C1 segment of cervical spinal cord (tissue), 14 donors: ENCODE measurements at places on chromosomes 1 and 21.

DNA sequence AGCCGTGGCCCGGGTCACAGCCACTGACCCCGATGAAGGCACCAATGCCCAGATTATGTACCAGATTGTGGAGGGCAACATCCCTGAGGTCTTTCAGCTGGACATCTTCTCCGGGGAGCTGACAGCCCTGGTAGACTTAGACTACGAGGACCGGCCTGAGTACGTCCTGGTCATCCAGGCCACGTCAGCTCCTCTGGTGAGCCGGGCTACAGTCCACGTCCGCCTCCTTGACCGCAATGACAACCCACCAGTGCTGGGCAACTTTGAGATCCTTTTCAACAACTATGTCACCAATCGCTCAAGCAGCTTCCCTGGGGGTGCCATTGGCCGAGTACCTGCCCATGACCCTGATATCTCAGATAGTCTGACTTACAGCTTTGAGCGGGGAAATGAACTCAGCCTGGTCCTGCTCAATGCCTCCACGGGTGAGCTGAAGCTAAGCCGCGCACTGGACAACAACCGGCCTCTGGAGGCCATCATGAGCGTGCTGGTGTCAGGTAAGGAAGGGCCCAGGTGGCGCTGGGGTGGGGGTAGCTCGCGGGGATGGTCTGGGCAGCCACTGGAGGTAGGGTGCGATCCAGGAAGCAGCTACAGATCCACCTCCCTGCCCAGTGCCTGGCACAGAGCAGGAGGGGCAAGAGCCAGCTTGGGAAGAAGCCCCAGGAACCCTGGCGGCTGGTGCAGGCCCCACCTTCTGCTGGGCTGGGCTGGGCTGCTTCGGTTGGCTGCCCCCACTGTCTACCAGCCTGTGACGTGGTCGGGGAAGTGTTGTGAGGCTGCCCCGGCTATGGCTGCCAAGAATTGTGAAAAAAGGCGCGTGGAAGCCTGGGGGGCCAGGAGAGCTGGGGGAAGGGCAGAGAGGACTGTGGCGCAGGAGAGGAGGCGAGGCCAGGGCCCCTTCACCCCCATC lies 3.8 kb downstream of the CELSR2 start:
- DNase-seq: peak; percentile 78

DNA sequence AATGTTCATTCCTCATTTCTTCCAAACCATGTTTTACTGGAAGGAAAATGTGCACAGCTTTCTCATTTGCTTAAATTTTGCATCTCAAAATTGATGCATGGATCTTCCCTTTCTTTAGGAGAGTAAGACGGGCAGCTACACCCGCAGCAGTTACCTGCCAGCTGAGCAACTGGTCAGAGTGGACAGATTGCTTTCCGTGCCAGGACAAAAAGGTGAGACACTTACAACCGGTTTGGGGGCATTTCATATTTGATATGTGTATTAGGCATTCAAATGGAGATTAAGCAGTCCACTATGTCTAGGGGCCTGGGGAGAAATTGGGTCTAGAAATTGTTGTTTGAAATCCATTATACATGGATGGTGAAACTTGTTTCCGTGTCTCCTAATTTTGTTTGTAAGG lies 12.9 kb downstream of the C8A start:
- no peak for DNase-seq

DNA sequence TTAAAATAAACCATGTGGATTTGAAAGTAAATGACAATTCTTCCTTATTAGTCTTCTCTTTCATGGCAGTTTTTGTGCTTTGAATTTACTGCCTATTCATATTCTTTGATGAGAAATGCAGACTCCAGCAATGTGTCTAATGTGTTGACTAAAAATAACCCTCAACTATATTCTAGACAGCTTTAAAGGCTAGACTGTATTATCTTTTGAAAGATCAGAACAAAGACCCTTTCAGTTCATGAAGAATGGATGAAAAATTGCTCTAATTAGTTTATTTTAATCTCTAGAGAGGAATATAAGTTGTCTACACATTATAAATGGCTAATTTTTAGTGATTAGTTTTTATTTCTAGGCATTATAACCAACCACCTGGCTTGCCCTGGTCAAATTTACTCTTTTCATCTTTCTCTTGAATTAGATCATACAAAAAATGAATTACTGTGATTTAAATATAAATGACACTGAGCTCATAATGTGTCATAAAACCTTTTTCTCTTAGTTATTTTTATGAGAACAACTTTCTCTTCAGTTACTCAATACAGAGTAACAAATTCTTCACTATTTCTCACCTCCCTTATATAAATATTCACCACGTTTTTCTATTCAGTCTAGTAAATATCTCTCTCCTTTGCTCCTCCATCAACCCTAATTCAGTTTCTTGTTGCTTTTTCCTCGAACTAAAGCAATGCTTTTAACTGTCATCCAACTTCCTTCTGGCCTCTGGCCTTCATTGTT lies 428.5 kb upstream of the TMPRSS15 start:
- DNase-seq: no peak

DNA sequence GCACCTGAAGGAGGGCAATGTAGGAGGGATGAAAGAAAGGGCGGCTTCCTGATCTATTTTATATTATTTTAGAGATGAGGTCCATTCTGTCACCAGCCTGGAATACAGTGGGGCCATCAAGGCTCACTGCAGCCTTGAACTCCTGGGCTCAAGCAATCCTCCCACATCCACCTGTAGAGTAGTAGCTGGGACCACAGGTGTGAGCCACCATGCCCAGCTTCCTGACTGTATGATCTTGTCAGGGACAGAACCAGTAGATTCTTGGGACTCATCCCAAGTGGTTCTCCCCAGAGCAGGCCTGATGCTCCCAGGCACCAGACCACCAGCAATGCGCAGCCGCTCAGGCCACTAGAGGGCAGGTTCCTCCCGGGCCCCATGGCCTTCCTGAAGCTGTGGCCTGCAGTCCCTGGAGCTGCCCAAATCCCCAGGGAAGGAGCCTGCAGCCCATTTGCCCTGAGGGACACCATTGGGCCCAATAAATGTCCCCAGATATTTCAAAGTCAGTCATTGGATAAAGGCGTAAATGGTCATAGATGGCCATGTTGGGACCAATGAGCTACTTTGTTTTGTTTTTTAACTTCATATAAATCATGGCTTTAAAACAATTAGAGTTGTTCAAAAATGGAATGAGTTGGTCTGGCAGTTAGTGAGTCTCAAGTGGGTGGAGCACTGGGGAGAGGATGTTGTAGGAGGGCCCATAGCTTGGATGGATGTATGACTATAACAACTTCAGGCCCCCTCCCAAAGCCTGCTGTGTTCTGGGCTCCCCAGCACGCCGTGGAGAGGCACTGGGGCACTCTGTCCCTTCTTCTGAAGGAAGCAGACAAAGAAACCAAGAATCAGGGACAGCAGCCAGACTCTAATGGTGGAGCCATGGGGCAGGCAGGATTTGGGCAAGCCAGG lies 44.7 kb upstream of the GOLT1A start:
- peak; percentile 59 for DNase-seq

- no peak for DNase-seq
Observed at GRCh38 chr1:170700842-170701615, 37.1 kb downstream of the PRRX1 start.

DNA sequence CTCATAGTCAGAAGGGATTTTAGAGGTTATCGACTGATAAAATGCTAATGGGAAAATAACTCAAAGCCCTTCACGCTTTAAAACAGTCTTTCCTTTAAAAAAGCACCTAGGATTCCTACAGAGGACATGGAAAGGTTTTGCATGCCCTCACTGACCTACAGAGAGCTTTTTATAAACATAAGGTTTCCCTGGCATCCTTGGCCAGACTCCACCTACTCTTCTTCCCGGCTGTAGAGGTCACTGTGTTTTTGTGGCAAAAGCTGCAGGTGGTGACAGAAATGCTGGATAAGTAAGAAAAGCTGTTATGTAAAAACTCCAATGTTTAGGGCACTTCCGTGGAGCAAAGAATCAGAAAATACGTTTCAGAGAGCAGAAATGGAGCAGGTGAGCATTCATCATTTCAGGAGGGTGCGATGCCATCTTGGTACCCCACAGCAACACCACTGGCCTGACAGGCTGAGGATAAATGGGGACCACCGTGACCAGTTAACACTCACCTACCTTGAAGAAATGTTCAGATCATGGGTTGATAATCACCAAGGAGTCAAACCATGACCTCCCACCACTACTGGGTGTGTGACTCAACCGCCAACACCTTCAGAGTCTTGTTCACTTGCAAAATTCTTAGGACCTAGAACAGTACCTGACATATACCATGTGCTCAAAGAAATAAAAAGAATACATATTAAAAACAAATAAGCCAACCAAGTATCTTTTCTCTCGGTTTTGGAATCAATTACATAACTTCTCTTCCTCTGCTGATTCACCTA lies 46.6 kb downstream of the SSBP3 start:
- DNase-seq: no peak
